ENCODE measurements at places on chromosomes 2 and 18. TPM values are rescaled to one million over a fixed set of nuclear protein-coding genes. Genes with fewer than 3 reads are reported as not detected.

The SPDYA gene
- total RNA-seq: 1.2 TPM

DNA sequence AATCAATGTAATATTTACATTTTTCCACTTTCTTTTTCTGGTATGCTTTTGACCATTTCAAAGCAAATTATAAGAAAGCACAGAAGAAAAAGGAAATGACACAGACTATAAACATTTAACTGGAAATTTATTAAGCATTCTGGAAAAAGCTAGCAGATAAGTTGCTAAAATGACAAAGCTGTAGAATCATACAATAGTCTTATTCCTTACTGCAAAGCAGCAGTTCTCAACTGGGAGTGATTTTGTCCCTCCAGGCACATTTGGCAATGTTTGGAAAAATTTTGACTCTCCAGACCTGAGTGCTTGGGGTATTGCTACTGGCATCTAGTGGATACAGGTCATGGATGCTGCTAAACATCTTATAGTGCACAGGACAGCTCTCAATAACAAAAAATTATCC lies 75.1 kb downstream of the MBD5 start:
- no peak for DNase-seq

GRCh38 chr2:238440331-238440730 lies 13.6 kb downstream of the ASB1 start:
- DNase-seq: no peak

- no peak for DNase-seq
These were observed 421.2 kb downstream of the TMEM182 start for GRCh38 chr2:103183061-103183460.

GRCh38 chr2:113361051-113361450 lies 76.4 kb upstream of the ZNG1B start:
- DNase-seq: no peak

All from mucosa of descending colon (tissue), 3 donors.